GF-D8 (cell line): ENCODE measurements at places on chromosomes 12 and 14.

DNA sequence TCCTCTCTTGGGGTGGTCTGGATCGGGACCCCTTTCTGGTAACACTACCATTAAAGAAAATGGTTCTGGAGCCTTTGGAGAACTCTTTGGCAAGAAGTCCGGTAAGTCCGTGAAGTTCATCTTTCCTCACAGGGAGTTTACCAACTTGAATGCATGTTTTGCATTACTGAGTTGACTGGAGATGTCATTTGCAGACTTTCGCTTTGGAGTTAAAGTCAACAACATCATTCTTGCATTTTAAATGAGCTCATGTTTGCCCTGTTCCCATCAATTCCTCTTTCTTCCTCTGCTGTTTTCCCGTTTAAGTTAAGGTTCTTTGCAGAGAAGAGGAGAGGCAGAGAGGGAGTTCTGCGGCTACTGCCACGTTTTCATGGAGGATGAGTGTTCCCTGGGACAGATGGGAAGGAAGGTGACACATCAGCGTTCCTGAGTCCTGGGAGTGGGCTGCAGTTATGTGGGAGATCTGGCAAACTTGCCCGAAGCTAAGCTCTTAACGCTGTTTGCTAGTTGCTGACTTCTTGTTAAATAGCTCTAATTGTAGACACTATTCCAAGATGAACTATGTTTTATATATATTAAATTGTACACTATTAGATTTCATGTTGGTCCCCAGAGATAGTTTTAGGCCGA is 18.8 kb upstream of the PRICKLE1 start:
- DNase-seq, result no peak

GRCh38 chr12:21478756-21479455 is 22.5 kb downstream of the RECQL start:
- DNase-seq, result peak; percentile 2

- peak; percentile 92 for DNase-seq
These were observed at the start of gene ZFP36L1 for GRCh38 chr14:68792979-68793733. Gene ZFP36L1 (minus strand): TSS chr14:68793067. CDS start chr14:68792938, 129 bp downstream.

DNA sequence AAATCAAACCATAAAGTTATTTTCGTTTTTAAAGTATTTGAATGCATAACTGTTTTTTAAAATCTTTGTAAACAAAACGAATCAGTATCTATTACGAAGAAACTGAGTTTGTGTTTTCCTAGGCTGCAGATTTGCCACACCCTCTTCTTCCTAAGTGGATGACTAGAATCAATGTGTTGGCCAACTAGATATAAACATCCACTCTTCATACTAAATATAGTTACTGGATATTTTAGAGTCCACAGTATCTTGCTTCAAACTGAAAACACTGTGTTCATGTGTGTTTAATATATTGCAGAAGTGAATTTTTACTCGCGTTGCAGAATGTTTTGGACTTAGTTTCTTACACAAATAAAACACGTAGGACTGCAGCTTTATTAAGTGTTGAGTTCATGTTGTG is 63.2 kb downstream of the KLHL28 start:
- no peak for DNase-seq

DNA sequence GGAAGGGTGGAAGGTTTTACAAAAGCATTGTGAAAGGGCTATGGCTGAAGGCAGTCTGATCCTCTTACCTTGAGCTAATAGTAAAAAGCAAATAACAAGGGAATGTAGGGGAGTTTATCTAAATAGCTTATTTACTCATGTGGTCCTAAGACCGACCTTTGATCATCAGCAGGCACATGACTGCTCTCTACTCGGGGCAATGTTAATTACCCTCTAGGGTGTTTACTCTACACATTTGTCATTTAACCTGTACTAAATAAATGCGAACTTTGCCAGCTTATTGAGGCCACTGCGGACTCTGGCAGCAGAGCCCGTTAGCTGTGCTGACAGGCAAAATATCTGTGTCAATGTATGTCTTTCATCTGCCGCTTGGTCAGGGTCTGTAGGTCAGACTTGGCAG is 768.3 kb upstream of the ATXN7L3B start:
- no peak for DNase-seq

GRCh38 chr12:124573839-124574786 is 6.7 kb upstream of the NCOR2 start:
- no peak for DNase-seq

- no peak for DNase-seq
These were observed 1.2 kb downstream of the PPTC7 start for GRCh38 chr12:110581931-110582275.

- DNase-seq, result no peak
These were observed 1.2 kb downstream of the RPLP0 start for GRCh38 chr12:120199595-120200306.

DNA sequence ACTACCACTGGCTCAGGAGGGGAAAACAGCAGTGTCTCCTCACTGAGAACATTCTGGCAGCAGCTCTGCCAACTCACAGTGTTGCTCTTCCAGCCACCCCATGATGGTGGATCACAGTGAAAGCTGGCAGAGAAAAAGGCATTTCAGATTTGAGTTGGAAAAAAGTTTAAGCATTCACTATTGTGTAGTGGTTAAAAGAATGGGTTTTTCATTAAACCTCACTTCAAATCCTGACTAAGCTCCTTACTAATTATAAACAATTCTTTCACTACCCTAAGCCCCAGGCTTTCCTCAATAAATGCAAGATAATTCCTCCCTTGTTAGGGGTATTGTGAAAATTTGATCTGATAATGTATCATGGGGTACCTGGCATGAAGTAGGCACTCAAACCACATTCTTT is 518.1 kb downstream of the SNAPC1 start:
- DNase-seq, result no peak

DNA sequence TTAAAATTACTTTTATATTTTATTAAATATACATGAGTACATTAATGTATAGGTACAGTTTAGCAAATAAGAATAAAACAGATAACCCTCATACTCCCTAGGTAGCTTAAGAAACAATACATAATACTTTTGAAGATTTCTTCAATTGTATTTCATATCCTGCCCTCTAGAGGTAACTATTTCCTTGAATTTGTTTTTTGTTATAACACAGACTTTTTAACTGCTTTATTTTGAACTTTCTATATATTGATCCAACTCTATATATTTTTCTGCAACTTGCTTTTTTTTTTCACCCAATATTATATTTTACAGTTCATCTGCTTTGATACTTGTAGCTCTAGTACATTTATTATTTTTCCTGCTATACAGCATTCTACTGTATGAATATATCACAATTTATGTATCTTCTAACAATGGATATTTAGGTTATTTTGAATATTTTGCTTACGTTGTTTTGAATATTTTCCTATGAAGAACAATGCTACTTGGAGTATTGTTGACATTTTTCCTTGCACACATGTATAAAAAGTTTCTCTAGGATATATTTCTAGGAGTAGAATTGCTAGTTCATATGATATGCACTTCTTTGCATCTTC is 72.8 kb upstream of the ABCD2 start:
- DNase-seq, result no peak

GRCh38 chr12:130656411-130656810 is 59.7 kb downstream of the RIMBP2 start:
- no peak for DNase-seq

DNA sequence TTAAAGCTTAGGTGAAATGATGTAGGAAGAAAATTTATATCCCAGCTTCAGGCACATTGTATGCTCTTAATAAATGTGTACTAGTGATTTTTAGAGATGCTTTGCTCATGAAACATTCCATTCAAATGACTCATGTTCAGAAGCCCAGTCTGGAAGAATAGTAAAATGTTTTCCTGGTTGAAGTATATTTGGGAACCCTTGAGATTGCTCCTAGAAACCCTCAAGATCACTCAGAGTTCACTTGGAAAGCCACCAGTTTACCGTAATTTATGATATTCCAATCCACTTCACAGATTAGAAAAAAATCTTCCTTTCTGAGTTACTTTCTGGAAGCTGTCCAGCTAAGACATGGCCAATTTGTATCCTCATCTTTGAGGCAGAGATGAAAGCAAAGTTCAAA is 186.4 kb downstream of the SYT10 start:
- DNase-seq, result no peak

DNA sequence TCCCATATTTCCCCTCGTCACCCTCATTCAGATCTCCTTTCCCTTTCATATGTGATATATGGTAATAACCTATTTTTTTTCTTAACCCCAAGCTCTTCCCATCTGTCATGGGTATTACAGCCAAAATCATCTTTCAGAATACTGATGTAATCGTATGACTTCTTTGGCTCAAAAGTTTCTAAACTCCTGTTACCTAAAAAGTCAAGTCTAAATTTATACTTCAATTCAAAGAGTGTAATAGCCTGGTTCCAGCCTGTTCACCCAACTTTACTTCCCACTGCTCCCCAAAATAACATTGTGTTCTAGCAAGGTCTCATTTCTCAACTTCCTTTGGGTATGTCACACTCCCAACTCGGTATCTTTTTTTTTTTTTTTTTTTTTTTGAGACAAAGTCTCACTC is 48.5 kb downstream of the TBK1 start:
- no peak for DNase-seq

DNA sequence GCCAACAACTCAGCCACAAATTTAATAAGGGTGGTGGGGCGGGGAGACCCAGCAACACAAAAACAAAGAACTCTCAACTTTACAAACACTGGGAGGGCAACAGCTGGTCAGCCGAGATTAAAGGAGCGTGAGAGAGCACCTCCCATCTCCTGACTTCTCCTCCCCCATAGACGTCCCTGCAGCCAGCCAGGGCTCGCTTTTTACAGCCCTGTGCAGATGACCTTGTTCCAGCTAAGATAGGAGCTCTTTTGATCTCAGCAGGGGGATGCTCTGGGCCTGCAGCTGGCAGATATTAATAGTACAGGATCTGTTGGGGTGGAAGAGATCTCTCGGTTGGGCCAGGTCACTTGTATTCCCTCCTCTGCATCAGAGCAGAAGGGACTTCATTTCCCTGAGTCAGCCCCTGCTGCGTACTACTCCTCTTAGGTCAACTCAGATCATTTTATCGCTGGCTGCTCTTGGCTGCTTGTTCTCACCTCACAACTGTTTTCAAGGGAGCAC is 475.8 kb downstream of the RAD51B start:
- DNase-seq, result no peak

DNA sequence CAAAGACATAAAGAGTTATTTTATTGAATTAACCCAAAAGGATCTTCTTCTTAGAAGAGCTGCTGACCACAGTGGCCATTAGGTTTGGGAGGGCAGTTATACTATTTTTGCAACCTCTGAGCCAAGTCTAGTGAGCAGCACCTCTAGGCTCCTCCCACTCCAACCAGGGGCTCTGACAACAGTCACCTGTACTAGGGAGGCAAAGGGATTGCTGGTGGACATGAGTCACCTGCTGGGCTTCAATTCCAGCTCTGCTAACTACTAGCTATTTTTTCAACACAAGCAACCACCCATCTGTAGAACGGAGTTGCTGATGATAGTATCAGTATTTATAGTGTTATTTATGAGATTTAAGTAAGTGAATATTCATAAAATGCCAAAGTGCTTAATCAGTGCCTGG is 166.0 kb downstream of the KLHL28 start:
- no peak for DNase-seq

GRCh38 chr12:93944911-93945310 is 203.5 kb upstream of the PLXNC1 start:
- DNase-seq, result no peak

GRCh38 chr14:52020161-52020714 is 30.9 kb downstream of the RTRAF start:
- no peak for DNase-seq

DNA sequence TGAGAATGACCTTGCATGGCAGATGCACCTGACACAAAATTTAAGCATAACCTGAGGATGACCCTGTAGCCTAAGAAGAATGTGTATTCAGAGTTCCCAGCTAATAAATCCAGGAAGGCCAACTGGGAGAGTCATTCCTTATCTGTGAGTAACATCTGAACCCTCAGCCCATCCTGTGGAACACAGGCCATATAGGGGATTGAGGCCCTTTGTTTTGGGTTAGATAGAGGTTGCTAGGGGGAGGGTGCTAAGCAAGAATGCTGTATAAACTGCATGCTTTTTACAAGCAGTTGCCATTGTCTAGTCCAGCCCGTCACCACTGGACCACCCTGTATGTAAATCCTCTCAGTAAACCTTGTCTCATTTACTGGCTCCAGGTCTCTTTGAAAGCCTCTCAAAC is 77.0 kb downstream of the BICD1 start:
- DNase-seq, result no peak

- DNase-seq, result no peak
These were observed 2.8 kb upstream of the ARID2 start for GRCh38 chr12:45726603-45727300.

DNA sequence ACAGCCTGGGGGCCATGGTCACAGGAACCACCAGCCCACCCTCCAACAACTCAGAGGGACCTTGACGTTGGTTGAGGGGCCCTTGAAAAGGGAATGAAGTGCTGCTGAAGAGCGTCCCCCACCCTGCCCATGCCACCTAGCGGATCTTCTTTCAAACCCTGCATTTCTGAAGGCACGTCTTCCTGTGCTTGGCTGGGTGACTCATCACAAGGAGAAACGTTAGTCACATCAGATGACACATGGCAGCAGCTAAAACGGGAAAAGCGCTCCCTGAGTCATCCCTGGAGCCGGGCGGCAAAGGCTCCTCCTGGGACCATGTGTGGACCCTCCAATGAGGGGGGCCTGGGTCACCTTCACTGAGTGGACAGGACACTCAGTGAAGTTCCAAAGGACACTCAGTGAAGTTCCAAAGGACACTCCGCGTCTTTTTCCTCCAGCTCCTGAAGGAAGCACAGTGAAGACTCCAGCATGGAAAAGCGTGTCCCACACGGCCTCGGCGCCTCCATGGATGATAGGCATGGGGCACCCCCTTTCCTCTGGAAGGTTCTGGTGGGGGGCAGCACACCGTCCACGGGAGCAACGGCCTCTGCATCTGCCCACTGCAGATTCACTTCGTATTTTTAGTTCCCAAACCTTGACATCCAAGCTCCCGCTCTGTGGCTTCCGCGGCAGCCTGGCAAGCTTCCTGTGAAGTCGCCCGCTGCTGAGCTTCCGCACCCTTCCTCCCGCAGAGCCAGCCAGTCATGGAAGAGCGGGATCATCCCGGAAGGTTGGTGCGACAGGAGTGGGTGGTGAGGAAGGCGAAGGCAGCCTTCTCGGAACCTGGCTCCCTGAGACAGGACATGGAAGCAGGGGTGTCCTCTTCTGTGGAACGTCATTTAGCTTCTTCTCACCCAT is 383.4 kb downstream of the VRK1 start:
- no peak for DNase-seq

- no peak for DNase-seq
These were observed 21.6 kb downstream of the C12orf71 start for GRCh38 chr12:27060740-27061139.

- DNase-seq, result no peak
These were observed 38.4 kb upstream of the MANSC4 start for GRCh38 chr12:27818401-27818918.

GRCh38 chr12:96503976-96504375 is 14.6 kb downstream of the CFAP54 start:
- DNase-seq, result no peak
